ENCODE measurements at places on chromosomes 2 and 18.

DNA sequence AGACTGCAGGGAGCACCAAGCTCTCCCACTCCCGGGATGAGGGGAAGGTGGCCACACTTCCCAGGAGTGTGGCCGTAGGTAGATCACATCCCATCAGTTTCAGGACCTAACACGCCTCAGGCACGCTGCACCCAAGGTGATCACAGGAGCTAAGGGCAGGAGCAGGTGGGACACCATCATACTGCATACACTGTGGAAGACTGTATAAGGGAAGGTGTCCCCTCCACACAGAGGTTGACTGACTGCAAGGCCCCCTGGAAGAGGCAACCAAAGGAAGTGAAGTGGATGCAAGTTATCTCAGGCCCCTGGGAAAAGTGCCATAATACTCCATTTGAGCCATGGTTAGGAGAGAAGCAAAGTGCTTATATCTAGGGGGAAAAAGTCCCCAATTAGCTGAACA lies 351.9 kb upstream of the SMIM21 start:
- DNase-seq: no peak

DNA sequence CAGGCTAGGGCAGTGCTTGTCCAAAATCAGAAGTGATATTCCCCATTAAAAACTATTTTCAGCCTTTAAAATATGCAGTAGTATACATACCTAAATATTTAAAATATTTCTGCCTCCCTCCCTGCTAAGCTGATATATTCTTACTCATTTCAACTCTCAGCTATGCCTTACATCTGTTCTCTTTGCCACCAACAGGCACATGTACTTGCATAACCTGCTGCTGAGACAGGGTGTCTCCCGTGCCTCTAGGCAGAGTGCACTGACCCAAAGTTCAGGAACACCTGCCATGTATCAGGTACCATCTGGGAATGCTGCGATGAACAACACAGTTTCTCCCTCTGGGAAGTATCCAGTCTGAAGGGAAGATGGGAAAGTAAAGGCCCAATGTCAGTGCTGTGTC lies 91.7 kb downstream of the STK39 start:
- DNase-seq: no peak

DNA sequence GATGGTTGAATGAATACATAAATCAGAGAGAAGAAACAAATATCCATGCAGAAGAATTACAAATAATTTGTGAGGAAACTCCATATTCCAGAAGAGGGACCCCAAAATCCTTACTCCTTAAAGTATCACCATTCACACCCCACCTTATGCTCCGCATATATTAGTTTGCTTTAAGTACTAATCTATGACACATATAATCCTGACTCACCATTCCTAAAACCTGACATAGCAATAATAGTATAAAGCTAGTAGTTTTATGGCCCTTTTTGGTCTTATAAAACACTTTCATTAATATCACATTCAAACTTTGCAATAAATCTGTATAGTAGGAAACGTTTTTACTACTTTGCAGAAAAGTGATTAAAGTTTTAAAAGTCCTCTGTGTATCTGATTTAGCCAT lies 719.0 kb upstream of the SLC39A10 start:
- no peak for DNase-seq

DNA sequence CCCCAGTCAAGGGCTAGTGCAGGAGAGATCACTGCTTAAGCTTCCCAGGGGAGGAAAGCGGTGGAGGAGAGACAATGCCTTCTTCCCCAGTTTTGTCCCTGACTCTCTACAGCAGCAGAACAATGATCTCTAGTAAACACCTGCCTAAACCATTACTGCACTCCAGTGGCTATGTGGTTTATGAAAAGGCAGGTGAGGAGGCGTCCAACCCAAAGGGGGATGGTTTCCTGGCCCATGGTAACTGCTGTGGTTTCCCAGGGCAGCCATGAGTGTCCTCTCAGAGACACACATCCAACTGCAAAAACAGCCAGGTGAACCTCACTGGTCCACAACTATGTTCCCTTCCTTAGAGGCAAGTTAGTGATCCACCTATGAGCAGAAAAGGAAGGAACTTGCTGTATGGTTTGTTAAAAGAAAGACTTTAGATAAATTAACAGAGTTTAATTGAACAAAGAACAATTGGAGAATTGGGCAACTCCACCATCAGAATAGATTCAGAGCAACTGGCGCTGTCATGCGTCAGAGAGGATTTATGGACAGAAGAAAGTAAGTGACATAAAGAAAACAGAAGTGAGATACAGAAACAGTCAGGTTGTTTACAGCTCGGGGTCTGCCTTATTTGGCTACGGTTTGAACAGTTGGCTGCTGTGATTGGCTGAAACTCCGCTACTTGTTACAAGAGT lies 4.8 kb upstream of the TTC39C start:
- DNase-seq: no peak

DNA sequence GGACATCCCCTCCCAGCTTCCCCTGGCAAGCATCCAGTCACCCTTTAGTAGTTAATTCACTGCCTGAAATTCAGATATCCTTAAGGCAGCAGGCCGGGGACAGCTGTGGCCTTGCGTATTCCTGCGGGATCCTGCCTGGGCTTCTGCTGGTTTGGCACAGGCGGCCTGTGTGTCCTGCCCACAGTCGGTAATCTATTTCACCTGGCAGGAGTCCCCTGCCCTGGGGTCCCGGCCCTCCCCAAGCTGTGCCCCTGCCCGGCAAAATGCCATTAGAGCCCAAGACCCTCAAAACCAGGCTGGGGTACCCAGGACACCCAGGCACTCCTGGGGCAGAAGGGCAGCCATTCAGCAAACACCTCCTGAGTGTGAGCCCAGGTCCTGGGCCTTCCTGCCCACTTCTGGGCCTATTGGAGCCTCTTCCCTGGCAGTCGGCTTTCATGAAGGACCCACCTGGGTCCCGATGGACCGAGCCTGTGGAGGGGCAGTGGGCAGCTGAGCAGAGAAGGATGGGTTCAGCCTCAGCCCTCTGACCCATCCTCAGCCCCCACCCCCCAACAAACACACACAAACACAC lies 11.6 kb downstream of the CROCC2 start:
- no peak for DNase-seq

Data from osteocyte (in vitro differentiated cells).